AG08395 (cell line): ENCODE measurements at places on chromosomes 16 and 17.

- no peak for DNase-seq
Measured at GRCh38 chr16:8855972-8856371, 12.8 kb downstream of the CARHSP1 start.

- DNase-seq = no peak
Measured at GRCh38 chr17:48993951-48994350, 3.2 kb upstream of the IGF2BP1 start.

- DNase-seq = no peak
Measured at GRCh38 chr16:6536411-6536810, 796.2 kb upstream of the RBFOX1 start.

DNA sequence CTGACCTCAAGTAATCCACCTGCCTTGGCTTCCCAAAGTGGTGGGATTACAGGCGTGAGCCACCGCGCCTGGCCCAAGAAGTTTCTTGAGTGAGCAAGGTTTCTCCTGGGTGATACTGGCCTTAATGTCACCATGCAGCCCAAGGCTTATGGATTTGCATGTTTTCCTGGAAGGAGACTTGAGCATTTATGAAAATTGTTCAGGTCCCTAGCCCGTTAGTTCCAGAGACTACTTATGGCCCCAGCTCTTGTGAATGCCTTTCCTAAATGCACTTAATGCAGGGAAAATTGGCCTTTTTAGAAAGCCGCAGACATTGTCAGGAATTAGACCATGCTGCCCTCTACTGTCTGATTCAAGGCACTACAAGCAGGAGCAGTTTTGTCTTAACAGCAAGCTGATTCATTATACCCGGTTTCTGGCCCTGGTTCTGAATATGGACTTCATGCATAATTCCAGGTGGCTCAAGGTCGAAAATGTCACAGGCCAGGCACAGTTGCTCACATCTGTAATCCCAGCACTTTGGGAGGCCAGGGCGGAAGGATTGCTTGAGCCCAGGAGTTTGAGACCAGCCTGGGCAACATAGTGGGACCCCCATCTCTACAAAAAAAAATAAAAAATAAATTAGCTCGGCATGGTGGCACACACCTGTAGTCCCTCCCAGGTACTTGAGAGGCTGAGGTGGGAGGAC lies 91.3 kb downstream of the SNX29 start:
- peak; percentile 86 for DNase-seq

GRCh38 chr17:63489291-63489690 lies 12.4 kb downstream of the ACE start:
- DNase-seq = no peak

- no peak for DNase-seq
Measured at GRCh38 chr17:76969598-76970172, 101.5 kb downstream of the MGAT5B start.

DNA sequence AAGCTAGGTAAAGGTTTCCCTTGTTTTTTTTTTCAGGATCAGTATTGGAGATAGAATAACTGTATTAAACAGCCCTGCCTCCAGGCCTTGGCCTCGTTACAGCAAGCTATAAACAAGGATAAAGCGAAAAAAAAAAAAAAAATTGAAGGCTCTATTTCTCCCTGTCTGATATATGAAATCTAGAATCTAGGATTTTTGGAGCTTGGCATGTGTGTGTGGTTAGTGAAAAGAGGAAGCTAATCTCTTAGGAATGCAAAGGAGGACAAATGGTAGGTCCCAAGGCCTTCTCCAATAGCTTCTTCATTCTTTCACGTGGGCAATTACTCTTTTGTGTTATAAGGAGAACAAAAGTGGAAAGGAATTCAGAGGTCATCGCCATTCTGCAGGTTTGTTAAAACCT lies 470.3 kb downstream of the TMEM114 start:
- no peak for DNase-seq

GRCh38 chr17:82753201-82753464 lies 1.3 kb downstream of the TBCD start:
- no peak for DNase-seq

GRCh38 chr17:7136266-7136877 lies 21.8 kb upstream of the ASGR2 start:
- peak; percentile 69 for DNase-seq

- no peak for DNase-seq
Measured at GRCh38 chr16:87764600-87765472, 950 bp downstream of the KLHDC4 start.

GRCh38 chr16:10130538-10130937 lies 51.7 kb downstream of the GRIN2A start:
- no peak for DNase-seq

GRCh38 chr16:88617268-88618031 lies 20.9 kb upstream of the IL17C start:
- DNase-seq = no peak

DNA sequence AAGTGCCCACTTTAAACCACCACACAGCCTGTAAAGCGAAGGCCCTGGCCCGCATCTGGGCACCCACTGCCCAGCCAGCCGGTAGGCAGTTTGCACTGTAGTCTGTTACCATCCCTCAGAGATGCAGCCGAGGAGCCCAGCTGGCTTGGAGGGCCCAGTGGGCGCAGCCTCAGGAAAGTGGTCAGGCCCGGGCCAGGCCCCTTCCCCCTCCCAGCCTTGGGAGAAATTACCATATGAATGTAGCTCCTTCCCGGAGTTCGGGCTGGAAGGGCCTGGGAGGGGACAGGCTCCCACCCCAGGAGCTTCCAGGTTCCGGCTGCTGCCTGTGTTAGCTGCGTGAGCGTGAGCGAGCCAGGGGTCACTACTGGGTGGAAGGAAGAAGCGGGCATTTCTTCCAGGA lies 325.4 kb downstream of the SEC14L1 start:
- no peak for DNase-seq

DNA sequence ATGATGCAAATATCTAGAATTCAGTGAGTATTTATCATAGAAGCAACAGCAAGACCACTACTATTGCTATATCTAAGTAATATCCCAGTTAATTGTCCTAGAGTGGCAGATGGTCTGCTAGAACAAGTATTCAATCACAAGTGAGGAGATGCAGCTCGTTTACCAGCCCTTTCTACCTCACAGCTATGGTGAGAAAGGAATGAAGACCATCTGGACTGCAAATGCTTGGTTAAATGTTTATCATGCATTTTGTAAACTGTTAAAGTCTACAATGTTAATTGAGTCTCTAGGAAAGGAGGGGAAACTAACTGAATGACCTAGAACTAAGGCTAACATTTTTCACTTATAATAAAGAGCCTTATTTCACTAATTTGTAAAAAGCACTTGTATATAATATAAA lies 52.5 kb downstream of the CNOT1 start:
- no peak for DNase-seq

DNA sequence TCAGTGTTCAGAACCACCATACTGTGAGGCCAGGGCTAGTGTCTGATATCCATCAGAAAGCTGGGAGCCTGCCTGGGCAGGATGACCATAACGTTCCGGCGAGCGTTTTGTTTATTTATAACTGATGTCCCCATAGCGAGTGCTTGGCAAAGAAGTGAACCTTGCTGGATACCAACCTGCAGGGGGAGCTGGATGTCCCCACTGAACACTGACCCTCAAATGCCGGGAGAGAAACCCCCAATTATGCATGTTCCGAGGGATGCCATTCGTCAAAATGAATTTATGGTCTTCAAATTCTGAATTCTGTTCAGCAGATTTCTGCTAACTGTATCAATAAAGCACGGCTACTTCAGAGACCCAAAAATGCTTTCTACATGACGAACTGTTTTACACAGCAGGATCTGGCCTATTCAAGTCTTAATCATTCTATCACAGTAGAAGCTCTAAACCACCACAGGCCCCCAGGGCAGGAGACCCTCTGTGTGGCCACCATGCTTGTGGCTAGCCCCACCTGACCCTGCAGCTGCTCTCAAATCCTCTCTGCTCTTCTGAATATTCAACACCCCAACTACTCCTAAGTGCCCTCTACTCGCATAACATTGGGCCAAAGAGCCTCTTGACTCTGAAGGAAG lies 15.2 kb downstream of the MED24 start:
- peak; percentile 92 for DNase-seq

DNA sequence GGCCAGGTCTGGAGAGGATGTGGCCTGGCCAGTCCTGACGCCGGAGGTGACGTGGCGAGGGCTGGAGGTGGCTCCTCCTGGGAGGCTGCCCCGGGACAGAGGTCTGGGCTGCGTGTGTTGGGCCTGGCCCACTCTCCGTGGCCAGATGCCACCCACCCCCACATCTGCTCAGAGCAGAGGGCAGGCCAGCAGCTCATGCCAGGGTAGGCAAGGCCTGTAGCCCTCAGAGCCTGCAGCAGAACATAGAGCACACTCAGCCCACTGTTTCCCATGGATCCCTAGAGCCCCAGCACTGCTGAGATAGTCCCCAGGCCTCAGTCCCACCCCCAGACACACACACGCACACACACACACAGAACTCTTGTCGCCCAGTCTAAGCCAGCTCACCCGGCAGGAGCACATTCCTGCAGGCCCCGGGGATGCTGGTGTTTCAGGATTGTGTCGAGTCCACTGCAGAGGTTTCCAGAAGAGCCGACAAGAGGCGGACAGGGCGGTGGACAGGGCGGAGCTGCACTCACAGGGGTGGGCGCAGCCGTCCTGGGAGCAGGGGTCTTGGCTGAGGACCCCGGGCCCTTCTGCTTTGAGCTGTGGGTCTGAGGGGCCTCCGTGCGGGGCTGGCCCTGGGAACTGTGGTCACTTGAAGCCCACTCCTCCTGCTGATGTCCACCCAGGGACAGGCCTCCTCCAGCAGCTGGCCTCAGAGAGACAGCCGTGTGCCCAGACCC lies 33.4 kb downstream of the SOX8 start:
- DNase-seq = no peak

GRCh38 chr16:85844786-85845185 lies 45.3 kb downstream of the COX4I1 start:
- no peak for DNase-seq

- DNase-seq = no peak
Measured at GRCh38 chr16:16116841-16117240, 106.5 kb downstream of the ABCC6 start.

- DNase-seq = peak; percentile 82
Measured at GRCh38 chr17:43468691-43469139, 15.1 kb upstream of the DHX8 start.

- peak; percentile 55 for DNase-seq
Measured at GRCh38 chr17:48954300-48954755, 9.7 kb upstream of the SNF8 start.

DNA sequence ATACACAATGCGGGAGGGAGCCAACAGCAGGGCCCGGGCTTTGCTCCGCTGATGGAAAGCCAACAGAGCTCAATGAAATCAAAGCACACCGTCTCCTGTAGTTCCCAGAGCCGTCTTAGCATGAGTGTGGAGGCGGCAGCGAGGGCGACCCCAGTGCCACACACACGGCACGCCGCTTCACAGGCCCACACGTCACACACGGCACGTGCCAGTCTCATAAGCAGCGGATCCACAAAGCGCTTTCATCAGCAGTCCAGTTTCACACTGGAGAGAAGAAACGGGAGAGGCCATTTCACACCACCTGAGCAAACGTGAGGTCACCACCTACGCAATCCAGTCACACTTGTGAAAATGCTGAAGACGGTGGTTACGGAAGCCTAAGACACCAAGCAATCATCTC lies 34.8 kb downstream of the CYB5D2 start:
- DNase-seq = no peak

- peak; percentile 46 for DNase-seq
Measured at GRCh38 chr17:42525221-42525620, 10.8 kb upstream of the NAGLU start.

- DNase-seq = no peak
Measured at GRCh38 chr17:35046245-35046644, 17.3 kb downstream of the RFFL start.

GRCh38 chr17:1561420-1562175 lies 994 bp downstream of the PITPNA start:
- DNase-seq = peak; percentile 44

GRCh38 chr17:77437017-77437416 lies 296.2 kb downstream of the SEC14L1 start:
- DNase-seq = peak; percentile 42

GRCh38 chr16:58487566-58488351 lies 12.2 kb upstream of the NDRG4 start:
- peak; percentile 86 for DNase-seq

GRCh38 chr16:8763899-8764298 lies 33.5 kb downstream of the TMEM186 start:
- no peak for DNase-seq

DNA sequence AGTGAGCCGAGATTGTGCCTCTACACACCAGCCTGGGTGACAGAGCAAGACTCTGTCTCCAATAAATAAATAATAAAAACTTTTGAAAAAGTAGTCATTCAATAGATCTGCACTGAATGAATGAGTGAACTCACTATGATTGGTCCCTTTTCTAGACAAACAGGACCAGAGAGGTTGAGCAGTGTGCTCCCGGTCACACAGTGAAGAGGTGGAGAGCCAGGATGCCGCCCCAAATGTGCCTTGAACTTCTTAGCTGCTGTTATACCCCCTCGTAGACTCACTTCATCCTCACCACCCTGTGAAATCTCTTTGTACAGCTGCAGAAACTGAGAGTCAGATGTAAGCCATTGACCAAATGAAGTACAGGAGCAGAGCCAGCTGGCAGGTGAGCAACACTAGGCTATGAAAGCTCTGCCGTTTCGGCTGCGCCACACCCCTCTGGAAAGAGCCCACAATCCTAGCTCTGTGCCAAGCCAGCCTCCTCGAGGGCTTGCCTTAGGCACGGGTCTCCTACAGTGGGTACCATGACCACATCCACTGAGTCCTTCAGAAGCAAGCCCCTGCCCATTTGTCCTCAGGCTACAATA lies 7.8 kb upstream of the KIAA0513 start:
- DNase-seq = no peak

GRCh38 chr17:8679126-8679525 lies 48.6 kb upstream of the MYH10 start:
- DNase-seq = no peak

DNA sequence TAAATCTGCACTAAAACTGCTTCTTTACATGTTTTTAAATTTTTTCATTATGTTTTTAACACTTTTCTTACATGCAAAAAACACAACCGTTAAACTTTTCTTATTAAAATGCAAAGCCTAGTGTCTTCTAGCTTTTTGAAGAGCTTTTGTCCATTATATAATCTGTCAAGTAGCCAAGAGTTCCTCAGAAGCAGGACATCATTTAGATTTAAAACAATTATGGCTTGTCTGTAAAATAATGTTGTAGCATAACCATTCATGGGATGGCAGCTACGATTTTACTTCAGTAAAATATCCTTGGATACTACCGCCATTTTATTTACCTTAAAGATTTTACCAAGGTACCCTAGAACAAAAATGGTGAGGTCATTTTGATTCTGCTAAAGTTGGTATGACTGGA lies 2.8 kb downstream of the OMG start:
- DNase-seq = no peak

DNA sequence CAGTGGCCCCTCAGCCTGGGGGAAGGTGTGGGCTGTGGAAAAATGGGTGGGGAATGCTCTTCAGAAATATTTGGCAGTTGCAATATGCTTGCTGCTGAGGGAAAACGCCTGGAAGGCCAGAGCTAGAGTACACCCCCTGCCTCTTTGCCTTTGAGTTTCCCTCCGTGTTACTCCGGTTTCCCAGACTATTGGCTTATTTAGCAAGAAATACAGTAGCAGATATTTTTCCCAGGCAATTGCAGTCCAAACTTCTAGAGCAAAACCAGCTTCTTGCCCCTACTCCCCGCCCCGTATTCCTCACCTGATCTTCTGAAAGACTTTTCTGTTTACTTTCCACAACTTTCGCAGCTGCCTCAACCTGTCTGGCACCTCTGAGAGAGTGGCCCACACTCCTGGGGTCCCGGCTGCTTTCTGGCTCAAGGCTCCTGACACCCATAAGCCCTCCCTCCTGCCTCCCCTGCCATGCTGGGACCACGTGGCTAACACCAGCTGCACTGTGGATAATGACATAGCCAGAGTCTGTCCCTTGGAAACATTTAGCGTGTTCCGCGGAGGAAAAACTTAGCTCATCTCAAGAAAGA lies 45.8 kb upstream of the HELZ start:
- DNase-seq = no peak

GRCh38 chr17:6173653-6174052 lies 103.5 kb downstream of the WSCD1 start:
- DNase-seq = no peak
